Activated naive CD8-positive, alpha-beta T cell treated with anti-CD3 and anti-CD28 coated beads, Interleukin-2, amount 50 U/mL, for 16 hours (primary cell): ENCODE measurements at places on chromosomes 1 and 21.

GRCh38 chr1:231162297-231162969, 575 bp downstream of the TRIM67 start:
- no peak for DNase-seq

DNA sequence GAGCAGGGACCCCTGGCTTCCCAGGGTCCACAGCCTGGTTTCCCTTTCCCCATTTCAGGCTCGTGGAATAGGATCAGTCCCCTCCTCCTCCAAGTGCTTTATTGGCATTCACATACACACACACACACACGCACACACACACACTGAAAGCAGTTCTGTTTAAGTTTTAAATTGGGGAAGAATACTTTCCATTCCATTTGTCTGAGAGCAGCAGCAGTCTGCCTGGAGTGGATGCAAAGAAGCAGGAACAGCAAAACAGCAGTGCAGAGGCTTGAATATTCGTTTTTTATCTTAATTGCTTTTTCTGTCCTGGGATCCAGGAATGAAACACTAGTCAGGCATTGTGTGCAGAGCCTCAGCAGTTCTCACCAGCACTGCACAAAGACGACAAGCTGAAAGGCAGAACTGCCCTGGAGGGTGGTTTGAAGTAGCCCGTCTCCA, 7.1 kb downstream of the CYB561D1 start:
- no peak for DNase-seq

- no peak for DNase-seq
These were observed 1.1 kb upstream of the FOXD3 start for GRCh38 chr1:63321066-63321784.

GRCh38 chr1:175013445-175013844, 9.8 kb downstream of the MRPS14 start:
- no peak for DNase-seq

GRCh38 chr1:6180707-6181311, 688 bp upstream of the CHD5 start:
- no peak for DNase-seq

DNA sequence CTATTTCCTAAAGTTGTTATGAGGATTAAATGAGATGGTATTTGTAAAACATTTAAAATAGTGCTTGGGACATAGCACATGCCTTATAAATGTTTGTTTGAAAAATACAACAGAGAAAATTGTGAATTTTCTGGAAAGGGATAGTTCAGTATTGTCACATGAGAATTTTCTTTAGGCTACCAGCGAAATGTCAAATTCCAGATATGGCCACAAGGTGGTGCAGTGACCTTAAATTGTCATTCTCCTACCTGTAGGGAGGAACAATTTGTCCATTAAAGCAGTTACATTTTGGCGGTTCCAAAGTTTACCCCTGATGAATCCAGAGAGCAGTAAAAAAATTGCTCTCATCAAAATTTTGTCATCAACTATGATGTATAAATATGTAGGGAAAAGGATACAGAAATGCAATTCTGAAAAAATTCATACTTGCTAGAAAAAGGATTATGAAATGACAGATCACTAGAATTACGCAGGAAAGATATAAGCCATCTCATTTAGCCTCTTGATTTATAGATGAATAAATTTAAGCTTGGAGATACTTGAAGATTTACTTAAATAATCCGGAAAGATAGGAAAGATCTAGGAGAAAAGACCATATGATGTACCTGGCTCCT, 50.2 kb upstream of the TSHB start:
- peak; percentile 19 for DNase-seq

- peak; percentile 40 for DNase-seq
These were observed at the start of gene CCDC181 for GRCh38 chr1:169427081-169427641. TSS of gene CCDC181 (minus strand) at chr1:169427474. CDS start at chr1:169424927, 2,547 bp downstream.

GRCh38 chr1:113129529-113130185, 56.7 kb downstream of the LRIG2 start:
- no peak for DNase-seq

DNA sequence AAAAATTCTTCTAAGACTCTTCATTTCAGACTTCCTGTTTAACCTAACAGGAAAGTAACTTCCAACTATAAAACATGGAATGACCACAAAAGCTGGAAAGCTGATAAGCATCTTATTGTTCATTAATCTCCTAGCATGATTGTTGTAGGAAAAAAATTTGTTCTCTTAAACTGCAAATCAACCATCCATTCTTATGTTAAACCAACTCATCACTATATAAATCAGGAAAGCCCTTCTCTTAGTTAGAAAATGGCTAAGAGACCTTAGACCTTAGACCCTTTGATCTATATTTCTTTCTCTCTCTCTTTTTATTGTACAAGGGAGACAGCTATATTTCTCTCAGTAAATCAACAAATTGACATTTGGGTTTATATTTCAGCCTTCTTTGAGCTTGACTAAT, 101.4 kb downstream of the UBE2U start:
- no peak for DNase-seq

DNA sequence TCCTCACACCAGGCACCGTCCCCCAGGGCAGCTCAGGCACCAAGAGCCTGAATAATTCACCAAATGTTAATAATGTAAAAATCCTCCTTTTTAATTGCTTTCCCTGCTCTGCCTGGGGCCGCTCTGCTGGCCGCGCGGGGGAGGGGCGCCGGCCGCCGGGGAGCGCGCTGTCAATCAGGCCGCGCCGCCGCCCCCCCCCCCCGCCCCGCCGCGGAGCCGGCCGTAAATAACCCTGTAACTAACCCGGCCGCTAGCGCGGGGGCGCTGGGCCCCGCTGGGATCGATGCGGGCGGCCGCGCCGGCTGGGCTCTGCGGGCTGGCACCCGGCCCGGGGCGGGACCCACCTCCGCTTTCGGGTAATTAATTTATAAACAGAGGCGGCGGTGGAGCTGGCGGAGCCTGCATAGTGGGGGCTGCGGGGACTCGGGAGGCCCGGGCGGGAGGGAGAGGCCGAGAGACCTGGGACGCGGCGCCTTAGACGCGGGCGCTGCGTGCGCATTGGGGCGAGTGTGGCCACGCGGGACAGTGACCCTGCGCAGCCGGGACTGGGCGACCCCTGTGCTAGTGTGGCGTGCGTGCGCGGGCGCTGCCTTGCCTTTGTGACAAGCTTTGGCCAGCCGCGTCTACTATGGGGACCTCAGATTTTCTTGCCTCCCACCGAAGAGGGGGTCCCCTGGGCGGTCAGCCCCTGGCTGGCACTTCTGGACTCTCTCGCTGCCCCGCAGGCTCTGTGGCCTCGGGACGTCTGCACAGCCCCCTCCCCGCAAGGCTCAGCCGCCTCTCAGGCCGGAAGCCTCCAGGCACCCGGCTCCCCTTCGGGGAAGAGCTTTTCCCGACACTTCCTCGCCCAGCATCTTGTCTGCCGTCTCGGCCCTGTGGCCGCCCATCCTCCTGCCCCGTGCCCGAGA, 16.6 kb downstream of the SAMD11 start:
- DNase-seq: no peak

GRCh38 chr1:53763911-53764310, 24.9 kb upstream of the GLIS1 start:
- DNase-seq: no peak

DNA sequence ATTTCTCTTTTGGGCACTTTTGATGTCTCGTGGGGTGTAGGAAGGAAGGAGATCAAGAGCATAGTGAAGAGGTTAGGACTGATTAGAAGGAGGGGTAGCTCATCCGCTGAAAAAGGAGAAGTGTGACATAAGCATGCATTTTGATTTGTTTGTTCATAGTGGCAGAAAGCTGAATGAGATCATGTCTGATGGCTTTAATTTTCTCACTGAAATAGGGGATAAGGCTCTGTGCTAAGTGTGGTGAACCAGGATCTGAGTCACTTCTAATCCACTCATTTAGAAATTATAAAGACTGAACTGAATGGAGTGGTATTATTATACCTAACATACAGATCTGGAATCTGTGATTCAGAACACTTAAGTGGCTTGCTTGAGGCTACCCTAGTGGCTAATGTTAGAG, 344.5 kb downstream of the PDE4B start:
- no peak for DNase-seq

- DNase-seq: no peak
These were observed 49.2 kb upstream of the EDN2 start for GRCh38 chr1:41533731-41534080.
